ENCODE measurements at places on chromosomes 7 and 10. TPM values are rescaled to one million over a fixed set of nuclear protein-coding genes. Genes with fewer than 3 reads are reported as not detected.

Gene ZNF365
- total RNA-seq, result 9.1 TPM

Gene SSMEM1
- total RNA-seq, result not detected

Gene FFAR4
- not detected for total RNA-seq

Gene RARRES2
- total RNA-seq, result 26.1 TPM

Gene RASSF4
- total RNA-seq, result 4.0 TPM

Gene SFRP5
- total RNA-seq, result not detected

Gene TAS2R60
- not detected for total RNA-seq

Gene SFTPA1
- total RNA-seq, result not detected

Gene ANKRD30A
- total RNA-seq, result not detected

Gene GJD4
- under 0.01 TPM for total RNA-seq

Gene KCNH2
- total RNA-seq, result not detected

Gene HGF
- total RNA-seq, result 41.3 TPM

Gene ICA1
- total RNA-seq, result 1.2 TPM

Gene PDZD7
- total RNA-seq, result 0.72 TPM

Gene FGFBP3
- total RNA-seq, result 1.2 TPM

Gene CTNNA3
- not detected for total RNA-seq

Gene WEE2
- total RNA-seq, result not detected

Gene ANKRD1
- total RNA-seq, result 27.7 TPM

Gene THSD7A
- under 0.01 TPM for total RNA-seq

Measured in osteoblast (primary cell).